ENCODE measurements at places on chromosomes 6 and 20.

- no peak for DNase-seq
Measured at GRCh38 chr20:63979229-63979556, 249 bp downstream of the SAMD10 start.

DNA sequence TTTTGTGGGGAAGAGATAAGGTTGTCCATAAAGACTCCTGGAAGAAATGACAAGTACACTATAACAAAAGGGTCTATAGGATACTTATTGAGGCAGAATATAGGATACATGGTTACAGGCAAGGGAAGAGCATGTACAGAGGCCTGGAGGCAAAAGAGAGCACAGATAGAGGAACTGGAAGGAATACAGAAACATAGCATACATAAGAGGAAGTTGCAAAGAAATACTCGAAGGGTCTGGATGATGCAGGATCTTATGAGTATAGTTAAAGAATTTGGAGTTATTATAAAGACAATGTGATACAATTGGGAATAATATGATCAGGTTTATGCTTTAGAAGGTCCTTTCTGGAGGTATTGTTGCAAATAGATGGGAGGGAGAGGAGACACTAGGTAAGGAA lies 592.7 kb upstream of the POU3F2 start:
- DNase-seq = no peak

- no peak for DNase-seq
Measured at GRCh38 chr6:82624251-82624650, 260.6 kb downstream of the TPBG start.

- DNase-seq = no peak
Measured at GRCh38 chr6:168631564-168631963, 190.6 kb downstream of the SMOC2 start.

GRCh38 chr20:60092729-60093128 lies 134.5 kb downstream of the CDH26 start:
- no peak for DNase-seq

GRCh38 chr6:161242779-161243693 lies 30.8 kb downstream of the AGPAT4 start:
- no peak for DNase-seq

GRCh38 chr20:41003143-41003935 lies 25.3 kb upstream of the TOP1 start:
- DNase-seq = peak; percentile 76

GRCh38 chr6:138999949-139000725 lies 12.1 kb upstream of the REPS1 start:
- no peak for DNase-seq

DNA sequence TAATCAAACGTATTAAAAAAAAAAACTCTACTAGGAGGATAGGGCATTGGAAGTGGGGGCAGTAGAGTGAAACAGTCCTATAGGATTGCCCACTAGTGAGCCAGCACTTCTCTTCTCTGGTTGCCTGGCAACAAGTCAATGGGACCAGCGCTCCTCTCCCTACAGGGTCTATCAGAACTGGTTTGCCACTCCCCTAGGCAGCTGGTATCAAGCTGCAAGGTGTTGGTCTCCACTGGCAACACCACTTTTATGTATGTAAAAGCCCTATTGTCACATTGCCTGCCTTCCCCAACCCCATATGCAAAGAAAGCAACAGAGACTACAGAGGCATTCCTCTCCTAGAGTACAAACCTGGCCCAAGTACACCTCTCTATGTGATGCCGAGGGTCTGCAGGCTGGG lies 166.9 kb upstream of the MCHR2 start:
- no peak for DNase-seq

DNA sequence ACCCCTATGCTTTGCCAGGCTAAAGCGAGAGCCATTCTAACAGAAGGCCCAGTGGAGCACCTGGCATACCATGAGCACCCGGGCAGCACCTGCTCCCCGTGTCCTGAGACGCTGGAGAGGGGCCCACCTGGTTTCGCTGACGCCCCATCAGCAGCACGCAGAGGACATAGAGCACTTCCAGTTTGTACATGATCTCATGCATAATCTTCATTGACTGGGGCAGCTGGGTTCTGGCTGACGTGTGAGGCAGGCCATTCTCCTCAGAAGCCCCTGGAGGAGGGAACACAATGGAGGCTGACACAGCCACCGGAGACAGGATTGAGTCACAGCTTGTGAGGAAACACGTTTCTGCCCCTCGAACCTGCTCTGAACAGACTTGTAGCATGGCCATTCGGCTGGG lies 65.4 kb downstream of the MYH7B start:
- DNase-seq = no peak

DNA sequence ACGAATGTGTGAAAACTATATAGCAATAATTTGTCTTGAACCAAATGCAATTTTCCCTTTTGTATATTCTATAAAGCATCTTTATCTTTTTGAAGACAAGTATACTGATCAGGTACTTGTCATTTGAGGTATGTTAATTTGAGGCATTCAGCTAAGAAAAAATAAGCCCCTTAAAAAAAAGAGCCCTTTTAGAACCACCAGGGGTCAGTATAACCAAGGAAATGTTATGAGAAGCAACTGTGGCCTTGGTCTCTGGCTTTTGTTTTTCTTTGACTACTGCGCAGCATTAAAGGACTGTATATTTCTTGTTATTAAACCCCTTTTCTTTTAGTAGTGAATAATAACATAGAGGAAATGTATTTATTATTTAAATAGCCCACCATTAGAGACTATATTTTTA lies 43.1 kb downstream of the CD109 start:
- no peak for DNase-seq

DNA sequence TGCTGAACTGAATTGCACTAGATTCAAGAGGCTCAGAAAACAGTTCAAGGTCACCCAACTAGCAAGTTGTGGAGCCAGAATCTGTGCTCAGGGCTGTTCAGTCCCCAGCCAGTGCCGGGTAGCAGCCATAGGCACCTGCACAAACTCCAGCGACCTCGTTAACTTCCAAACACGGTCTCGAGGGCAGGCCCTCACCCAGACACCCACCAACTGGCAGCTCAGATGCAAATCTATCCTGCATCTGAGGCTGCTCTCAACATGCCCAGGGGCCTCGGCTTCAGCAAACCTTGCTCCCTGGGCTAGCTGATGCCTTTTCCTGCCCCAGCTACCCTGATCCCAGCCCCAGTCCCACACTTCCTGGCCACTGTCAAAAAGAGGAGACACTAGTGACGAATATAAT lies 3.7 kb downstream of the JPH2 start:
- no peak for DNase-seq

- DNase-seq = no peak
Measured at GRCh38 chr6:139776041-139776440, 401.6 kb upstream of the CITED2 start.

- no peak for DNase-seq
Measured at GRCh38 chr20:53425941-53426340, 167.7 kb downstream of the ZNF217 start.

DNA sequence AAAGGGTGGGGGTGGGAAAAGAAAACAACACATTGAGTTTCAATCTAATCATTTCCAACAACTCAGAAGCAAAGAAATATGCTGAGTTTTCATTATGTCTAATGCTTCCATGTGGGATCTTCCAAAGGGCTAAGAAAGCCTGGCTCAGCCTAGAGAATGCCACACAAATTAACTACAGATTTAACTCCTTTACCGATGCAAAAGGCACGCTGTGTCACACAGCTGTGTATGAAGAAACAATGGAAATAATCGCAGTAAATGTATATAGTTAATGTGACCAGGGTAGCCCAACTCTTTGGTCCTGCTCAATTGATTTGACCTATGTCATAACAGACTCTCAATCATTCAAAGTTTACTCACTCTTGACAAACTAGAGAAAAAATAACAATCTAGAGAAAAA lies 17.8 kb downstream of the B4GALT5 start:
- no peak for DNase-seq

- DNase-seq = no peak
Measured at GRCh38 chr6:32110632-32111031, 1.5 kb upstream of the TNXB start.

DNA sequence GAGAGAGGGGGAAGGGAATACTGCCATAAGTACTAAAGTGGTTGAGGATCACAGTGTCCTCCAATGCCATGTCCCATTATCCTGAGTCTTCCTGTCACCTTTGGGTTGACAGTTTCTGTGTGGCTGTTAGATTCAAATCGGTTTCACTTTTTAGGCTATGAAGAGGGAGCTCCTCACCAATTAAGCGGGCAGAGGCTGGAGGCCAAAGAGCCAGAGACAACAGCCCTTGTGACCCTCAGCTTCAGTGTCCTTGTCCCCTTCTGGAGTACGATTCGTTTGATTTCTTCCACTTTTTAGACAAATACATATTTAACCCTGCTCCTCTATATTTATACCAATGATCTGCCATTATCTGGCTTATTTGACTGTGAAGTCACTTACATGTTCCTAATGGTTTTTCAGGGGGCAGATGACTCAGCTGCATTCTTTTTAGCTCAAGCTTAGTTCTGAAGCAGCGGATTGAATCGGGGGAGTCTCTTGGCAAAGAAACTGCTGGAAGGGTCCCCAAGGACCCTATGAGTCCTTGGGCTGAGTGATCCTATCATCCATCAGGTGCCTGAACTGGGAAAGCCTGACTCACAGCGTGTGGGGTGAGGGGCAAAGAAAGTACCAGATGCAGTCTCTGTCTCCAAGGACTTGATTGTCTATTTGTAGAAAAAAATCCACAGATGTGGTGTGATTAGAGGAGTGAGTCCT lies 18.2 kb downstream of the FERMT1 start:
- no peak for DNase-seq

DNA sequence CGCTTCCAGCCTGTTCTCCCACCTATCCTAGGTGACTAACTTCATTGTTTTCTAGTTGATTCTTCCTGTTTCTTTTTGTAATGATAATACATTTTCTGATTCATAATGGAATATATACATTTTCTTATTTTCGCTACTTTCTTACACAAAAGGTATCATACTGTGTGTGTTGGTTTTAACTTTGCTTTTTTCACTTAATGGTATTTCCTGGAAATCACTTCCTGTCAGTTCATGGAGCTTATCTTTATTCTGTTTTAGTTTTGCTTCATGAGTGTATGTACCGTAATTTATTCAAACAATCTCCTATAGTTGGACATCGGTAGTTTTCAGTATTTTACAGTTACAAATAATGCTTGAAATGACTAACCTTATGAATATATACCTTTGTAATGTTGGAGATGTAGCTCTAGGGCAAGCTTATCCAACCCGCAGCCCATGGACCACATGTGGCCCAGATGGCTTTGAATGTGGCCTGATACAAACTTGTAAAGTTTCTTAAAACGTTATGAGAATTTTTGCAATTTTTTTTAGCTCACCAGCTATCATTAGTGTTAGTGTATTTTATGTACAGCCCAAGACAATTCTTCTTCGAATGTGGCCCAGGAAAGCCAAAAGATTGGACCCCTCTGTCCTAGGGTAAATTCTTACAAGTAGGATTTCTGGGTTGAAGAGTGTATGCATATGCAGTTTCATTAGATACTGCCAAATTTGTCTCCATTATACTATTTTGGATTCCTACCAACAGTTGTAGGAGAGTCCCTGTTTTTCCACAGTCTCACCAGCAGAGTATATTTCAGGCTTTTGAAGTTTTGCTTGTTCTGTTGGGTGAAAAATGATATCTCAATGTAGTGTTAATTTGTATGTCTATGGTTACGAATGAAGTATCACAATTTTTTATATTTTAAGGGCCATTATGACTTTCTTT lies 16.7 kb downstream of the TRMT11 start:
- DNase-seq = no peak

DNA sequence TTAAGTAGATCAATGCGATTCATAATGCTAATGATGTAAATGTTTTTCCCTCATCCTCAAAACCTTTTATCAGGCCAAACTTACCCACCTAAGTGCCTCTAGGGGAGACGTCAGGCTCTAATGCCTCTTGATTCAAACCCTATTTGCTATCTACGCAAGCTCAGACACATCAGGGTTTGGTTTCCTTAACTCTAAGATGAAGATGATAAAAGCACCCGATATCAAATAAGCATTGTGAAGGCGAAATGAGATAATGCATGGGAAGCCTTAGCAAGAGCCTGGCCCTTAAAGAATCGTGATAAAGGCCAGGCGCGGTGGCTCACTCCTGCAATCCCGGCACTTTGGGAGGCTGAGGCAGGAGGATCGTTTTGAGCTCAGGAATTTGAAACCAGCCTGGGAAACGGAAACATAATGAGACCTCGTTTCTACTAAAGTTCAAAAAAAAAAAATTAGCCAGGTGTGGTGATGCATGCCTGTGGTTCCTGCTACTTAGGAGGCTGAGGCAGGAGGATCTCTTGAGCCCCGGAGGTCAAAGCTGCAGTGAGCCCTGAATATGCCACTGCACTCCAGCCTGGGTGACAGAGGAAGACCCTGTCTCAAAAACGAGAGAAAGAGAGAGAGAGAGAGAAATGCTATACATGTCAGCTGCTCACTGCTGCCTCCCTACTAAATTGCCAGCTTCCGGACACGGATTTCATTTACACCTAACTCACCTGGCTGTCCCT lies 13.5 kb downstream of the CNKSR3 start:
- DNase-seq = no peak

- DNase-seq = no peak
Measured at GRCh38 chr6:13559251-13559650, 15.2 kb upstream of the SIRT5 start.

GRCh38 chr6:33237741-33238140 lies 29.4 kb downstream of the RING1 start:
- no peak for DNase-seq

- peak; percentile 21 for DNase-seq
Measured at GRCh38 chr6:46419576-46420002, 71.7 kb downstream of the RCAN2 start.

GRCh38 chr6:110322151-110322873 lies 35.8 kb downstream of the METTL24 start:
- DNase-seq = no peak

DNA sequence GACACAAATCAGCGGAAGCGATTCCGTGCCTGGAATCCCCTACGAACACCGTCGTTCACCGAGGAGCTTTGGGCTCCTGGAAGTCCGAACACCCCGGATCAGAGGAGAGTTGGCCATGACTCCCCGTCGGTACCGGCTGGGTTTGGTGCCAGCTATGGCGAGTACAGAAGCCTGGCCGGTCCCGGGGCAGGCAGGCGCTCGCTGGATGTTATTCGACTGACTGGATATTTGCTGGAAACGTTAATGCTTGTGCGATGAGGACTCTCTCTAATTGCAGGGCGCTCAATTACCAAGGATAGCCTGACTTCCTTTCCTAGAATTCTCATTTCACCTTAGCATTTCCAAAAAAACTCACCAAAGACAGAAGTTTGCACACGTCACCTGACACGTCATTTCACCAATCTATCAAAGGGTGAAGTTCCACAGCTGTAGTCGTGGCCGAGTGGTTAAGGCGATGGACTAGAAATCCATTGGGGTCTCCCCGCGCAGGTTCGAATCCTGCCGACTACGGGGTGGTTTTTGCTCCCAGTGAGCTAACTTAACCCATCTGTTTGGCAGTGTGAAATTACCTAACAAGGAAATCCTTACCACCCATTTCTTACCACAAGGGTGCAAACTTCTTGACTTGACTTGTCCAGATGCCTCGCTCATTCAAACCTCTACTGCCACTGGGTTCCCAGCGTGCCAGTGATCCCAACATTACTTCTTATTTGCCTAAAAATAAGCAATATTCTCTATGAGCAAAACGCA lies 22.7 kb upstream of the ZNF184 start:
- peak; percentile 71 for DNase-seq

- no peak for DNase-seq
Measured at GRCh38 chr6:134309983-134310605, 7.8 kb downstream of the SGK1 start.

- DNase-seq = no peak
Measured at GRCh38 chr20:46051556-46052308, 22.7 kb downstream of the SLC12A5 start.

- DNase-seq = no peak
Measured at GRCh38 chr6:134686071-134686470, 263.8 kb downstream of the ALDH8A1 start.

Data from stimulated activated CD4-positive, alpha-beta T cell treated with anti-CD3 and anti-CD28 coated beads, Interleukin-12 subunit alpha, Interleukin-12 subunit beta, amount 100 ng/mL, for 48 hours (primary cell).